Activated T-helper 1 cell treated with Interleukin-2 at 50 U/mL for 16 hours (primary cell): ENCODE measurements at places on chromosomes 11 and 22.

- no peak for DNase-seq
Observed at GRCh38 chr11:128806506-128807261, 60.4 kb downstream of the KCNJ1 start.

DNA sequence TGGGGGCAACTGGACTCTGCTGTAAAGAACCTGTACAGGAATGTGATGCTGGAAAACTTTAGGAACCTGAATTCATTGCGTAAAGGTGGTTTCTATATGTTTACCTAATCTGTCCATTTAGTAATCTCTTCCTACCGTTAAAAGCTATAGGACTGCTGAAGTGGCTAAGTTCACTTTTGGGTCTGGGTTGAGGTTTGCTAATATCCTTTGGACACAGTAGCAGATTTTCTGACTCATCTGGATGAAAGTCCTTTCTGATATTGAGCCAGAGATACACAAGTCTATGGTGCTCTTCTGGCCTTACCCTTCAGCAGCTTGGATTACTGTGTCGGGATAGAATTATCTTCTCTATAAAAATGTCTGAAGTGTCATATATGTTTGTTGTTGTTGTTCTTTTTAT, 16.9 kb downstream of the ZNF215 start:
- DNase-seq = no peak

DNA sequence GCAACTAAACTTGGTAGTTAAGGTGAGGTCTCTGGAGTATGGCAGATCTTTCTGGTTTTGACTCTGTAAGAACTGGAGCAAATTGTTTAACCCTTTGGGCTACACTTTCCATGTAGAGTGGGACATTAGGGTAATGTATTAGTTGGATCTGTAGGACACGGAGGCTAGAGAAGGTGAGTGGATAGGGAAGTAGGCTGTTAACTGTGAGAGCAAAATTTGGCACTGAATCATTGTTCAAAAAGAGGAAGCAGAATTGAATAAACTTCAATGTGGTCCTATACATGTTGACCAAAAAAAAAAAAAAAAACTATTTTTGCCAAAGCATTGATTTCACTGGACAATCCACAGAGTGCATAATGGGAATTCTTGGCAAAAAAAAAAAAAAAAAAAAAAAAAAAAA, 370.2 kb upstream of the CHORDC1 start:
- no peak for DNase-seq

- no peak for DNase-seq
Observed at GRCh38 chr11:69309631-69310280, 15.8 kb downstream of the MYEOV start.

DNA sequence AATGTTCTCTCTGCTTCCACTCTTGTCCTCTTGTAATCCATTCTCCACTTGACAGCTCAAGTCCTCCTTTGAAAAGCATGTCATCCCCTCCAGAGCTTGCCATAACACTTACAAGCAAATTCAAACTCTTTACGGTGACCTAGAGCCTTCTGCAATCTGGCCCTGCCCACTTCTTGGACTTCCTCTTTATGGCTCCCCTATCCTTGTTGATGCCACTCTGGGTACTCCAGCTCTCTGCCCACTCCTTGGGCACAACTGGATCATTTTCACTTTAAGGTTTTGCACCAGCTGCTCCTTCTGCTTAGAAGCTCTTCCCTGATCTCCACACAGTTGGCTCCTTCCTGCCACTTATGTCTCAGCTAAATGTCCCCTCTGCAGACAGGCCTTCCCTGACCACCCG, 217.9 kb downstream of the DSCAML1 start:
- no peak for DNase-seq

DNA sequence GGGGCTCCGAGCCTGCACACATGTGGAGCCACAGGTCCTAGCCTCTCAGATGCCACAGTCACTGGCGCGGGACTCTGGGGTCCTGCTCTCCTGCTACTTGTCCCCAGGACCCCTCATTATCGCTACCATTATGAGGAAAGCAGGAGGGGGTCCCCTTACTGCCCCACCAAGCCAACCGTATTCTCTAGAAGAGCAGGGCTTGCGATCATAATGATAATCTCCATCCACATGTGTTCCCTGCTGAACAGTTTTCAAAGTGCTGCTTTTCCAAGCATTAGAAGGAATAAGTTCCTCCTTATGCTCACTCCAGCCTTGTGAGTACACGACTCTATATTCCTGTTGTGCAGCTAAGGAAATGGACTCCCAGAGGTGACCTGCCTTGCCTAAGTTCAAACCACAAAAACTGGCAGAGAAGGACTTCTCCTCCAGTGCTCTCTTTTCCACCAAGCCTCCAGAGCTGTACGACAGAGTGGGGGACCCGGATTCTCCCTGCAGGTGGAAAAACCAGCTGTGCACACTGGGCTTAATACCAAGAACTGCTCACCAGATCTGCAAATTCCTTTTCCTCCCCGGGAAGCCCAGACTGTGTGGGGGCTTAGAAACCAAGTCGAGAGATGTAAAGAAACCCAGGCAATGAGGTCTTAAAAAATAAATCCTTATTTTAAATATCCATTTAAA, 92.8 kb upstream of the DRD2 start:
- DNase-seq = no peak

DNA sequence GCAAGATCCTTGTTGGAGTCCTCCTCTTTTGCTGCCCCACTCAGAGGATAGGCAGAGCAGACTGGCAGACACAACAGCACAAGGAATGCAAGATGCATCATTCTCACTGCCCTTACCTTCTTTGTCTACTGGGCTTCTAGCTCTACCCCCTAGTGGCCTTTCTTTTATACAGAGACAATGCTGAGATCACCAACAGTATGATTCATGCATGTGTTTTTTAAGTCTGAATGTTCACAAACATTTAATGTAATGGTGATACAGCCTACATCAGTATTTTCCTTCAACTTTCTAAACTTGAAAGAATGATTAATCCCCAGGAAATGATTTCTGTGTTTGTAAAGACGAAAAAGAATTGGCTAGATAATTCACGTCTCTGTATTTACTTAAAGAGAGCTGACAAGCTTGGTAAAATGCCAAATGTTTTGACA, at the start of gene MMP10:
TSS of gene MMP10 (minus strand) at position 138 of the 428 bp plus-strand sequence. CDS start at position 101, 37 bp downstream.
- no peak for DNase-seq

DNA sequence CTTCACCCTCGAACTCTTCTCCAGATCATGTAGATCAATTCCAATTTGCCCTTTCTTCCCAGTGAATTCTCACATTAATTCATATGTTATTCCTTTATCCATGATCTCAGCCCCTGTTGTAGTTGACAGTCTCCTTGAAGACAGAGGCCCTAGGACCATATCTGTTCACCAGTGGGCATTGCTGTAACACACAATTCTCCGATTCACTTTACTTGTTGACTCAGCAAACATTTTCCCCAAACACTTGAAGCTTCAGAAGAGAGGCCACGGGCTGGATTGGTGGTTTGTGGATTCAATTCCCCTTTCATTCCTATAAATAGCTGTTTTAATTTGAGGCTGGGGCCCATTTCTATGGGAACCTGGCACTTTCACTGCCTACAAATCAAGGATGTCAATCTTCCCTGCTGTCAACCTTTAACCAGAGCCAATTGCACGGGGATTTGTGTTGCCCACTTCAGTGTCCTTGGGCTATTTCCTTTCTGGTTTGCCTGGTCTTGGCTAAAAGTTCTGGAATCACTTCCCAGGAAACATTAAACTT, 393.0 kb upstream of the KIRREL3 start:
- no peak for DNase-seq

GRCh38 chr22:19066531-19067271, 55.5 kb downstream of the DGCR2 start:
- DNase-seq = no peak
